ENCODE measurements at places on chromosomes 2 and 18.

DNA sequence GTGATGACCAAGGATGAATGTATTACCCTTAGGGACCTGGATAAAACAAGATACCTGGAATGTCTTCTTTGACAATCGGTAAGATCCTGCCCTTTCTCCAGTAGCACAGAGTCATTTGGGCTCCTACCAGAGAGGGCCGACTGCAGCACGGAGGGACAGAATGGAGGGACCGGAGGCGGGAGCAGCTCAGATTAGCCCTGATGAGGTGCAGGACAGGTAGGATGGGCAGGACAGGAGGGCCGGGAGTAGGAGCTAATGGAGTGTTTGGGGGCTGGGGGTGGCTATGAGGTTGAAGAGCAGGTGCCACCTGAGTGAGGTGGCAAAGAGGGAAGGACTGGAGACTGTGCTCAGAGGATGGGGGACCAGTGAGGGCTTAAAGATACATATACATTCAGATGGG lies 9.9 kb upstream of the PRELID3A start:
- no peak for DNase-seq
- H3K27me3 ChIP-seq = no peaks in the 10 kb centered on the region
- H3K27ac ChIP-seq = no peak overlapping the region
- no peak overlapping the region for H3K4me3 ChIP-seq

DNA sequence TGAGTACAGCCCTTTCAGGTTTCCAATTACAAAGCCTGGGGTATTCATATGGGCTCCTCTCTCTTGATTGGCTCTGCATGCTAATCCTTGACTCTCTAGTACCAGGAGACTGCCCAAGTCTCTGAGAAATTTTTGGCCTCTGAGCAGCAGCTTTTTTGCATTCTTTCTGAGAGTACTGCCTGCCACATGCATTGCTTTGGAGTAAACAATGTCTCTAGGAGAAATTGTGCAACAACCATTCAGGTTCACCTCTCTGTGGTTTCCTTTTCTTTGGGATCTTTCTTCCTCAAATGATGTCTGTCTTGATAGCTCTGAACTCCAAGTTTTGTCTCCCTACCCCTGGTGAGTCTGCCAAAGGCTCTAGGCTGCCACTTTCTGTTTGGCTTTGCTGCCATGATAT lies 115.8 kb upstream of the SETBP1 start:
- no peaks in the 10 kb centered on the region for H3K36me3 ChIP-seq
- H3K4me3 ChIP-seq = no peak overlapping the region
- DNase-seq = peak; percentile 75
- peaks cover 5% of the 10 kb centered on the region for H3K4me1 ChIP-seq
- H3K27ac ChIP-seq = no peak overlapping the region

- H3K36me3 ChIP-seq = no peaks in the 10 kb centered on the region
- DNase-seq = peak; percentile 54
- no peaks in the 10 kb centered on the region for H3K4me1 ChIP-seq
- H3K27ac ChIP-seq = no peak overlapping the region
- no peaks in the 10 kb centered on the region for H3K27me3 ChIP-seq
These were observed 100.2 kb upstream of the ARL5A start for GRCh38 chr2:151928380-151928779.

- no peaks in the 10 kb centered on the region for H3K27me3 ChIP-seq
- no peak for DNase-seq
- H3K4me3 ChIP-seq = no peak overlapping the region
- no peaks in the 10 kb centered on the region for H3K36me3 ChIP-seq
- H3K27ac ChIP-seq = no peak overlapping the region
These were observed 130.4 kb downstream of the MEIS1 start for GRCh38 chr2:66565291-66565690.

- H3K4me3 ChIP-seq = no peak overlapping the region
- no peaks in the 10 kb centered on the region for H3K27me3 ChIP-seq
- peak; percentile 97 for DNase-seq
- H3K27ac ChIP-seq = peak overlapping the region; percentile 18
These were observed 20.3 kb upstream of the CYP1B1 start for GRCh38 chr2:38095996-38096861.

DNA sequence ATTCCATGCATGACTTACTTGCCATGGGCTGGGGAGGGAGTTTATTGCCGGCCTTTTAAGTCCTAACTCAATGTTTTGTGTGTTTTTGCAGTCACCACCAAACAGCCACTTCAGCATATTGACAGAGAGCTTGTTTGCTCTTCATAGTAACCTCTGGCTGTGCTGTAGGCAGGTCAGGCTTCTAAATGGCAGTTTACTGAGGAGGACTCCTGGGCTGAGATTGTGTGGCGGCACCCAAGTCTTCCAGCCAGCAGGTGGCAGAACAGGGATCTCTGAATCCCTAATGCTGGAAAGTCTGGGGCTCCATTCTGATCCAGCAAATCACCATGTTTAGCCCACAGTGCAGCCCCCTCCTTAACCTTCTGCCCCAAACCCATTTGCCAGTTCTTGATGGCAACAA lies 121.2 kb downstream of the CAPN13 start:
- no peak overlapping the region for H3K4me3 ChIP-seq
- H3K27me3 ChIP-seq = no peaks in the 10 kb centered on the region

GRCh38 chr2:236363711-236364277 lies 99.6 kb upstream of the ASB18 start:
- no peak overlapping the region for H3K27ac ChIP-seq
- H3K36me3 ChIP-seq = no peaks in the 10 kb centered on the region
- H3K27me3 ChIP-seq = no peaks in the 10 kb centered on the region
- no peaks in the 10 kb centered on the region for H3K4me1 ChIP-seq
- no peak overlapping the region for H3K4me3 ChIP-seq

- H3K27me3 ChIP-seq = no peaks in the 10 kb centered on the region
- no peaks in the 10 kb centered on the region for H3K4me1 ChIP-seq
- DNase-seq = no peak
- H3K4me3 ChIP-seq = no peak overlapping the region
These were observed 92.5 kb downstream of the SRBD1 start for GRCh38 chr2:45518546-45518945.

DNA sequence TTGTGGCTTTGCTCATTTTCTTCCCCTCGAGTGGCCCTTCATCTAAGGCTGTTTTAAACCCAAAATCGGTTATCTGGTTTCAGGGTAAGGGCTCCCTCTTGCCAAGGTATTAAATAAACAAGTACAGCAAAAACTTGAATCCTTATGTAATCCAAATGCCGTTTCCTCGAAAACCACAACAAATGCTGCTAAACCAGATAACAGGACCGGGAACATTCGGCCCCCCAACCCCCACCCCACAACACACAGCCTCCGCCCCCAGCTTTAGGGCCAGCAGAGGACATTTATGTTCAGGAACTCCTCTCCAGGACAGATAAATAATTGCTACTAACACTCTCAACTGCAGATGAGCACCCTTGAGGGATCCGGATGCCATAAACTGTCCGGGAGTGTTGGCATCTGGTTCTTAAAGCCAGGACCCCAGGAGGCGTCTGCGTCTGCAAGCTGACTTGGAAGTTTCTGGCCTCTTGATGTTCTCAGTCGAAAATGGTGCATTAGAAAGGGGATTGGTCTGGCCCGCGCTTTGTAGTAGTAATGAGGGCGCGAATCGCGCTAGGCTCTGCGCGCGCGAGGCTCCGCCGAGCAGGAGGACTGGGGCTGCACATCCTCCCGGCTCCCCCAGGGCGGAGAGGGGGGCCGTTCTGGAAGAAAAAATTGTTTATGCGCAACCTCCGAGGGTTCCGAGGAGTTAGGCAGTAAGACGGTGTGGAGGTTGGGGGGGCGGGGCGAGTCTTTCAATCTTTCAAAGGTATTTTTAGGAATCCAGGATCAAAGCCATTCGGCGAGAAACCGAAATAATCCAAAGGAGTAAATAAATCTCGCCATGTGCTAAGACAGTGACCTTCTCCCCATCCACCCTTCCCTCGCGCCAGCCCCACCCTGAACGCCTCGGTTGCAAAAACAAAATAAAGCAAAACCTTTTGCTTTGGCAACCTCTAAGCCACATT lies 3.9 kb upstream of the ID2 start:
- peak; percentile 95 for DNase-seq
- H3K4me3 ChIP-seq = peak overlapping the region; percentile 27
- peaks cover 8% of the 10 kb centered on the region for H3K4me1 ChIP-seq
- H3K27ac ChIP-seq = peak overlapping the region; percentile 95

DNA sequence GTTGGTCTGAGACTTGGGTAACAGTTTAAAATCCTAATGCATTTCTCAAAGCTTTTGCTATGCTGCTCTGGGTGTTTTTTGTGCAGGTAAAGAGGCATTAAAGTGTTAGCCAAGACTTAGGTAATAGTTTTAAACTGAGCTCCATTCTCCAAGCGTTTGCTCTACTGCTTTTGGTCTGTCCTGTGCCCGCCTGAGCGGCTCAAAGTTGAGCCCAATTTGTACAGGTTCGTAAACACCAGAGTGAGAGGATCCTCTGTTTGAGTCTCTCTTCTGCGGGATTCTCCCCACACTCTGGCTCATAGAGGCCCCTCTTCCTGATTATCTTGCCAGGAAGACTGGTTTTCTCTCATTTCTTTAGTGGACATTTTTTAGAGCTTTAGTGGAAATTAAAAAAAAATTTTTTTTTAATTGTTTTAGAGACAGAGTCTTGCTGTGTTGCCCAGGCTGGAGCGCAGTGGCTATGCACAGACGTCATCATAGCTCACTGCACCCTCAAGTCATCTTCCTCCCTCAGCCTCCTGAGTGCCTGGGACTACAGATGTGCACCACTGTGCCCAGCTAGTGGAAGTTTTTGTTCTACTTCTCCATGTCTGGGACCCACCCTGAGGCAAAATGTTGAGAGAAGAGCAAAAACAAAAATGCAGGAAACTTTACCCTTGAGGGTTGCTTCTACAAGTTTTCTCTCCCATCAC lies 16.6 kb downstream of the CCDC138 start:
- no peaks in the 10 kb centered on the region for H3K4me1 ChIP-seq
- no peaks in the 10 kb centered on the region for H3K36me3 ChIP-seq
- H3K27ac ChIP-seq = no peak overlapping the region

Measured in mesendoderm (in vitro differentiated cells).